ENCODE measurements at places on chromosomes 3 and 15.

DNA sequence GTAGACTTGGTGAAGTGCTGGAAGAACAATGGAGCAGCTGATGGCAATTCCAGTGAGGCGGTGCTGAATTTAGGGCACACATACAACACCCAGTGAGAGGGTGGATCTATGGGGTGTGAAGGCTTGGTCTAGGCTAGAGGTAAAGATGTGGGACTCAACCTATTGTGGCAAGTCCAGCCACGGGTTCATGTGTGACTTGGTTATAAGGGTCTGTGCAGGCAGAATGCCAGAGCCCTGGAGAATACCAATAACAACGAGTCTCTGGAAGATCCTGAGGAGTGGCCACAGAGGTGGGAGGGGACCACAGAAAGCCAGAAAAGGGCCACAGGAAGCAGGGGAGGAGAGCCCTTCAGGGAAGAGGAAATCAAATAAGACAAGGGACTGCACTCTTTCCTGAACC is 55.0 kb downstream of the VGLL4 start:
- DNase-seq: no peak

DNA sequence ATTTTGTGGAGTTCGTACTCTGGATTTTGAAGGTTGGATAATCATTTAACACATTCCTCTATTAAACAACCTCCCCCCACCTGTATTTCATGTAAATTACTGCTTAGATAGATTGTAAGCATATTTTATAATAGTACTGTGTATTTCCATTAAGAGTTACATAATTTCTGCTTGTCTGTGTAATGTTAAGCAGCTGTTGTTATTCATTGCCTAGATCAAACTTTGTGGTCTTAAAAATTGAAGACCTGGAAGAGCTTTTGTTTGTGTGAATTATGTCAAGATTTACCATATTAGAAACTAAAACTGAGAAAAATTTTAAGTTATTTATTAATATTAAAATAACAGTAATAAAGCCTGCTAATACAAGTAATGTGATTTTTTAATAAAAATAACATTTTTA is 11.1 kb downstream of the SETD5 start:
- no peak for DNase-seq

- DNase-seq: peak; percentile 23
These were observed 113.6 kb upstream of the ROBO1 start for GRCh38 chr3:79881431-79881830.

- DNase-seq: no peak
These were observed 4.6 kb downstream of the TPM1 start for GRCh38 chr15:63046917-63047760.

GRCh38 chr3:193824365-193824764 is 231.4 kb downstream of the OPA1 start:
- DNase-seq: no peak
